ENCODE measurements at places on chromosomes 7 and 10.

DNA sequence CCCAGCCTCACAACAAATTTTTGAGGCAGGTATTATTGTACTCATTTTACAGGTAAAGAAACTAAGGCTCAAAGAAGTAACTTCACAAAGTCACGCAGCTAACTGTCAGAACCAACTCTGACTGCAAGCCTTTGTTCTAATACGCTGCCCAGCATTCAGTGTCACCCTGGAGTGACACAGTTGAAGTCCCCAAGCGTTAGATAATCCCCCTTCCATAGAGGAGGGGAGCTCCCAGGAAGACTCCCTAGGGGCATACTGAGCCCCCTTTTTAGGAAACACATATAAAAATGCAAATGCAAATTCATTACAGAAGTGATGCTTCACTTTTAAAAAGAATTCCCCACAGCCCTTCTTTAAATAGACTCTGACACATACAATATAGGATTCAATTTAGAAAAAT is 101.0 kb upstream of the MACROH2A2 start:
- DNase-seq, result no peak

GRCh38 chr7:74351836-74352235 is 62.6 kb downstream of the CLIP2 start:
- no peak for DNase-seq

GRCh38 chr7:22223807-22224206 is 133.1 kb downstream of the RAPGEF5 start:
- DNase-seq, result no peak

DNA sequence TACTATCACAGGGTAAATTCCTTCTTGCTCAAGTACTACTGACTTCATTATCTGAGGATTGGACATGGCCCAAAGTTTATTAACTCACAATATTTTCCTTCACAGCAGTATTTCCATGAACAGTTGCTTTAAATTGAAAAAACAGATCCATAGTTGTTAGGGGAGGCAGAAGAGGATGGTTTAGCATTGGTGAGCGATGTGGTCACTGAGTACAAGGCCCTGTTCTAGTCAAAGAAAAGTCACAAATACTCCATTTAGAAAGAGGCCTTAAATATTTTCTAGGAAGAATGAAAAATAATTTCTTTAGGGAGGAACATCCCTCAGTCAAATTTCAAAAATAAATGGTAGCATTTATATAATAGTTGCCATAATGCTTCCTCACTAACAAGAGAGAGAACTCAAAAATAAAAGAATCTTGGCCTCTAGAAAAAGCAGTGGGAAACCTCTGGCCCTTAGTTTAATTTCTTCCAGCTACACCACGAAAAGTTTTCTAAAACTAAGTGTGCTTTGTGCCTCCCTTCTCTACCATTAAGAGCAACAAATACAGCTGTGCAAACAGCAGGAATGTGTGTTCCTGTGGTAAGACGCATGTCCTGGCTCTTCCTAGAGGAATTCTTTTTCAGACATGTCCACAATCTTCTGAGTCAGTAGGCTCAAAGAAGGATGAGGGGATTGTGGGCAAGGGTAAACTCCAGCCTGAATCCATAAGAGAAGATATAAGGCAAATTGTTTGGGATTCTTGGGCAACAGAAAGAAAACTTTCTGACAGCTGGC is 105.7 kb downstream of the HOXA1 start:
- no peak for DNase-seq

DNA sequence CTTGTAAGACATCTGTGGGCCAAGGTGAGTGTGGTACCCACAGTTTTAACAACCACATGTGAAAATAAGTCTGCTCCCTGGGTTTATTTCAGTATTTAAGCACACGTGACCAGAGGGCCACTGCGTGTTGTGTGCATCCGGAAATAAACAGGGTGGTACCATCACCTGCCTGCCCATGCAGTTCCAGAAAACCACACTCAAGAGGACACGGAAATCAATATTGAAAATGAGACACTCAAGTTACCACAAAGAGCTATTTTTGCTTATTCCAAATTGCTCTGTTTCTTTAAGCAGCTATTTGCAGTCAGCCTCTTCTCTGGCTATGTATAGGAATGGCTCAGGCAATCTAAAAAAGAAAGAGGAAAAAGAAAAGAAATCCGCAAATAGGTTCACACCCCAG is 71.8 kb upstream of the LOXL4 start:
- DNase-seq, result no peak

DNA sequence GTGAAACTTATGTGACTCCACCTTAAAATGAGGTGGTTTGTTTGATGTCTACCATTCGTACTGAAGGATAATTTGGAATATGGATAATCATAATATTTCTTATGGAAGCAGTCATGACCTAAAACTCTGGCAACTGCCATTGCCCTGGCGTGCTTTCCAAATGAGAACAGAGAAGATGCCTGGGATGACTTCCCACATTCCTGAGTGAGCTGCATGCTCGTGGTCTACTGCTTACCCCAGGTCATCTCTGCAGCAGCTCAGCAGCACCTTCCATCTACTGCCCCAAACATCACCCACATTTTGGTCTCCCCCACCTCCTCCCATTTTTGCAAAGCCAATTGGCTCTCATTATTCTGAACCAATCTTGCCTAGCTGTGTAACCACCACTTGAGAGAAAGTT is 40.1 kb downstream of the LYZL1 start:
- DNase-seq, result no peak

DNA sequence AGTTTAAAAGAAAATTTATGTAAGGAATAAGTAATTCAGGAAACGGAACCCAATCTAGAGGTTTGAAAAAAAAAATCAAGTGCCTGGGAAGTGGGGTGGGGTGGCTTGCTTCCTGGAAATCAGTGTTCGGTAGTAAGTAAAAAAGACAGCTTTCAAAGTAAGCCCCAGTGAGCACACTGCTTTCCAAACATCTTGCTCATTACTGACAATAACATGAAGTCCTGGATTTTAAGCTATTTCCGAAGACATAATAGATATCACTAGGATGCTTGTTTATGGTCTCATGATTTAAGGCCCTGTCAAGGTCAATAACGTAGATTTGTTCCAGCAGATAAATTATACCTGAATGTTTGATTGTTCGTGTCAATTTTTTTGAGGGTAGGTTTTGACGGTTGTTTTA is 1.3 kb downstream of the STAMBPL1 start:
- no peak for DNase-seq

- DNase-seq, result no peak
Observed at GRCh38 chr7:111393011-111393754, 169.1 kb downstream of the IMMP2L start.

DNA sequence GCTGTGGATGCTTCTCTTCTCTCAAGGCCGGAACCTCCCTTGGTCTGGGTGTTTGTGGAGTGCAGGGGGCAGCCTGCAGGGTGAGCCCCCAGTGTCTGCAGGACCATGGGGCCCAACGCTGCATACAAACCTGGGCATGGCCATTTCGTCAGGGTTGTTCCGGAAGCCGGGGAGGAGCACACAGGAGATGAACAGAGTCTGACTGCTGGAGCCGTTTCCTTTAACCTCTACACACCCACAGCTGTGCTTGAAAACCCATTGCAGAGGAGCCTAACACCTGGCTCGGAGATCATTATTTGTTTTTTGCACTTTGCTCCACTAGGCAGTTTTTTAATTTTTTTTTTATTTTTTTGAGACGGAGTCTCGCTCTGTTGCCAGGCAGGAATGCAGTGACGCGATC is 167.6 kb upstream of the INSYN2A start:
- no peak for DNase-seq

- peak; percentile 92 for DNase-seq
Observed at GRCh38 chr10:133278577-133279265, 2.1 kb upstream of the ADAM8 start.

DNA sequence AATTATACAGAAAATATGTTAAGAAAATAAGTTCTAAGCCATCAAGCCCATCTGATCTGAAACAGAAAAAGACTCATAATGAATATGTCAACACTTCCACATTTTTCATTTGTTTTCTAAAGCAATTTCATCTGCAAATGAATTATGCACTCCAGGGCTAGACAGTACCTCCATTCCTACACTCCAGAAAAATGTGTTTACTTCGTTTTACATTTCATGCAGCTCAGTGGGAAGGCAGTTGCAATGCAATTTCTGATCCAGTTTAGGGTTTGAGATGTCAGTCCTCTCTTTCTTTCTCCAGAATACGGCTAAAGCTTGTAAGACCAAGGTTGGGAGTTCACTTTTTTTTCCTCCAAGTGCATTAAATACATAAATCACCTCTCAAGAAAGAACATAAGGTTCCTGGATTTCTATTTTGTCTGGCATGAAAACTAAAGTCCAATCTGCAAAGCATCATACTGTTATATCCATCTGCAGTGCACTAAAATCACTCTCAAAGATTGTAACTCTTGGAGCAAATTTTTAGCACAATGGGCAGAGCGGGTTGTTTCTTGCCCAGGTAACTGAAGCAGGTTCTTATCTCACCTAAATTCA is 348.8 kb upstream of the C7orf33 start:
- DNase-seq, result no peak

DNA sequence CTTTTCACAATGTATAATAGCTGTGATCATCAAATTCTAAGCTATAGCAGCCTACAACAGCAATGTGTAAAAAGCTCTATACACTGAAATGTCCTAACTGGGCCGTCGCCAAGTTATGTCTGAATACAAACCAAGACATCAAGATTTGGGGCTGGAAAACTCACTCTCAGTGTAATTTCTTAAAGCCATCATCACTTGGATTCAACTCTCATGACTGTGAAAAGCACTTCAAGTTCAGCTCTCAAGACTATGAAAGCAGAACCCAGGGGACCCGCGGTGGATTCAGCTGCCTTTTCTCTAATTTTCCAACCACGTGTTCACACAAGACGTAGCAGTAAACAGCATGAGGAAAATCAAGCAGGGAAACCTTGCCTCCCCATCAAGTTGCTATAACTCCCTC is 15.8 kb upstream of the ZNRF2 start:
- no peak for DNase-seq

DNA sequence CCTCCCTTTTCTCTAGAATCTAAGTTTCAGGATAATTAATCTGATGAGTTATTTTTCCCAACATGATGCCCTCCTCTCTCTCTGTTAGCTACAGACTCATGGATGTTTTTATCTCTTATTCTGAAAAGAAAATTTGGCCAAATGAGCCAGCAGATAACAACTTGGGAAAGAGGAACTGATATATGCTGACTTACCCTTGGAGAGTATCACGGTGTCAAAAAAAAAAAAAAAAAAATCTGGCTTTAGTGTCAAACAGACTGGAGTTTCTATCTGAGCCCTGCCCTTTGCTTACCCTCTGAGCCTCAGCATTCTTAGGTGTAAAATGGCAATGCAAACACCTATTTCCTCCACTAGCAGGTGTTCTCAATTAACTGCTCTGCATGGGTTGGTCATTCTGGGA is 190.4 kb downstream of the AHR start:
- peak; percentile 57 for DNase-seq

All from bone marrow (tissue), 2 donors.